CD4-positive, alpha-beta memory T cell (primary cell): ENCODE measurements at places on chromosomes 4 and X.

DNA sequence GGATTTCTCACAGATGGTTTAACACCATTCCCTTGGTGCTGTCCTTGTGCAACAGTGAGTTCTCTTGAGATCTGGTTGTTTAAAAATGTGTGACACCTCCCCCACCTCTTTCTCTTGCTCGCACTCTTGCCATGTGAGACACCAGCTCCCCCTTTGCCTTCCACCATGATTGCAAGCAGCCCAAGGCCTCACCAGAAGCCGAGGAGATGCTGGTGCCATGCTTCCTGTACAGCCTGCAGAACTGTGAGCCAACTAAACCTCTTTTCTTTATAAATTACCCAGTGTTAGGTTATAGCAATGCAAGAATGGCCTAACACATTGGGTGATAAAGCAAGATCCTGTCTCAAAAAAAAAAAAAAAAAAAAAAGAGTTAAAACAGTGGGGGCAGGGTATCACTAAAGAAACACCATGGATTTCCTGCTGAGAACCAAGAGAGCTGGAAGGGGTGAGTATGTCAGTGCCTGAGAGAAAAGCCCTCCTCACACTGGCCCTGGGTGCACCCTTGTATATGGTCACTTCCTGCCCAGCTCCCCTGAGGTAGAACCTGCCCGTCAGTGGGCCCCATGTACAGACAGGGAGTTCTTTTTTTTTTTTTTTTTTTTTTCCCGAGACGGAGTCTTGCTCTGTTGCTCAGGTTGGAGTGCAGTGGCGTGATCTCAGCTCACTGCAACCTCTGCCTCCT, 46.4 kb downstream of the APOO start:
- H3K36me3 ChIP-seq = no peaks in the 10 kb centered on the region
- H3K27ac ChIP-seq = no peak overlapping the region
- DNase-seq = no peak
- H3K4me1 ChIP-seq = no peaks in the 10 kb centered on the region
- no peak overlapping the region for H3K4me3 ChIP-seq

DNA sequence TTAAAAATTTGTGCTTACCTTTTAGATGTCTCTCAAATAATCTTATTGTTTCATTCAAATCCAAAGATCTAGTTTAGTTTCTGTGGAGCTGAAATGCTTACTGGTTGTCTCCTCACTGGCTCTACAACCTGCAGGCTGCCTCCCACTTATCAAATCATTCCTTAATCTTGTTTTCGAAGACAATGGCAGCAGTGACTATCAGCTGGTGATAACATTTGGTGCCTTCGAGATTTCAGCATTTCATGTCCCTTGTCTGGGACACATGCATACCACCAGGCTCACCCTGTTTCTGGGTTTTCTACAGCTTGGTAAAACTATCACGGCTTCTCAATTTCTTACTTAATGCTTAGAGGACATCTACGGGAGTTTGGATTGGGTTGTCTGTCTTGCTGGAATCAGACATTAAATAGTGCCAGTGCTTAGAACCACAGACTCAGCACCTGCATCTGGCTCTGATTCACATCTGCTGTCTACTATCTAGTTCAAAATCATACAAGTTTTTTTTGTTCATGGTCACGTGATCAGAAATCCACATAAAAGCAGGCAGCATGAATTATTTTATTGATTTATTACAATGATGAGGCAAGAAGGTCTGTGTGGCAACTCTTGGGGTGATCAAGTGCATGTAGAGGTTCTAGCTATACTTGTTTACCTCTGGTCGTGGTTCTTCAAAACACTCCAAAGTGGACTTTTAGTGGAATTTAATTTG, 32.0 kb upstream of the SMARCAD1 start:
- H3K4me3 ChIP-seq = no peak overlapping the region
- no peak for DNase-seq
- H3K36me3 ChIP-seq = no peaks in the 10 kb centered on the region
- H3K27me3 ChIP-seq = no peaks in the 10 kb centered on the region
- H3K27ac ChIP-seq = no peak overlapping the region

GRCh38 chr4:145182222-145182621, 1.8 kb upstream of the OTUD4 start:
- DNase-seq = no peak
- no peak overlapping the region for H3K27ac ChIP-seq
- H3K27me3 ChIP-seq = no peaks in the 10 kb centered on the region
- H3K36me3 ChIP-seq = no peaks in the 10 kb centered on the region
- peaks cover 25% of the 10 kb centered on the region for H3K4me1 ChIP-seq
- H3K4me3 ChIP-seq = no peak overlapping the region

DNA sequence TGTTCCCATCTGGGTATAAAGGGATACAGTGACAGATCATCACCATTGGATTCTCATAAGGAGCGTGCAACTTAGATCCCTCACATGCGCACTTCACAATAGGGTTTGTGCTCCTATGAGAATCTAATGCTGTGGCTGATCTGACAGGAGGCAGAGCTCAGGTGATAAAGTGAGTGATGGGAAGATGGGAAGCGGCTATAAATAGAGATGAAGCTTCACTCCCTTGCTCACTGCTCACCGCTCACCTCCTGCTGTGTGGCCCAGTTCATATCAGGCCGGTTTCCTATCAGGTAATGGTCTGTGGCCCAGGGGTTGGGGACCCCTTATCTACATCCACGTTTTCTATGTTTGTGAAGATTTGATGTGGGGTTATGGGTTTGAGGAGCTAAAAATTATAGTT, 43.7 kb downstream of the FAT4 start:
- H3K4me1 ChIP-seq = no peaks in the 10 kb centered on the region
- H3K36me3 ChIP-seq = no peaks in the 10 kb centered on the region
- H3K27me3 ChIP-seq = no peaks in the 10 kb centered on the region
- H3K4me3 ChIP-seq = no peak overlapping the region

DNA sequence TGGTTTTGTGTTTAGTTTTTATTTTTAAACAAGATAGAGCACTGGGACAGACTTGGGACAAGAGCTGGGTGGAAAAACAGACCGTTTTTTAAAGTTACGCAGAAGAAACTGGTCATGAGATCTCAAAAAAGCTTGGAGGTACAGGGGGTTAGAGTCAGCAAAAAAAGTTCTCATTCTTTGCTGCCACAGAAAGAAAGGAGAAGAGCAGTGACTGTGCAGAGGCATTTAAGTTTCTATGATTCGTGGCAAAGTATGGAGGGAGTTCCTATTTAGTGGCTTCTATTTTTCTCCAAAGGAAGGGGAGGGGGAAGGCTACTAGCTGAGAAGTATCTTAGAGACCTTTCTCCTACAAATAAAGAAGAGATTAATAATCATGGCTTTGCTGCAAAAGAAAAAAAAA, 68.3 kb downstream of the MANBA start:
- H3K36me3 ChIP-seq = peaks cover 10% of the 10 kb centered on the region
- H3K27me3 ChIP-seq = no peaks in the 10 kb centered on the region
- no peak overlapping the region for H3K4me3 ChIP-seq
- no peaks in the 10 kb centered on the region for H3K4me1 ChIP-seq
- DNase-seq = no peak

- no peaks in the 10 kb centered on the region for H3K27me3 ChIP-seq
- H3K27ac ChIP-seq = no peak overlapping the region
- no peaks in the 10 kb centered on the region for H3K4me1 ChIP-seq
These were observed 45.7 kb downstream of the SYTL5 start for GRCh38 chrX:38052096-38052495.

- no peaks in the 10 kb centered on the region for H3K27me3 ChIP-seq
- no peak for DNase-seq
- no peaks in the 10 kb centered on the region for H3K36me3 ChIP-seq
- no peak overlapping the region for H3K4me3 ChIP-seq
These were observed 56.6 kb downstream of the LARP7 start for GRCh38 chr4:112693507-112693906.

DNA sequence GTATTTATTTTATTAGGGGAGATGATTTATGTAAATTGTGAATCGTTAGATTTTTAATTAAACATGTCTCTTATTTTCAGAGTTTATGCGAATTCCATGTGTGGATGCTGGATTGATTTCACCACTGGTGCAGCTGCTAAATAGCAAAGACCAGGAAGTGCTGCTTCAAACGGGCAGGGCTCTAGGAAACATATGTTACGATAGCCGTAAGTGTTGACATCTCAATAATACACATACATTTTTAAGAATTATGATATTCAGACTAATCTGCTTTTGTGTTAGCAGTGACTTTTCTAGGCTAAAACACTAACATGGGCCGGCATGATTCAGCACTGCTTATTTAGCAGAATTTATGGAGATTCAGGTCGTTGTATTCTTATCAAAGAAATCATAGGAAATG, 91.2 kb downstream of the RAP1GDS1 start:
- no peak overlapping the region for H3K27ac ChIP-seq
- no peak overlapping the region for H3K4me3 ChIP-seq
- H3K27me3 ChIP-seq = no peaks in the 10 kb centered on the region
- no peaks in the 10 kb centered on the region for H3K36me3 ChIP-seq
- H3K4me1 ChIP-seq = no peaks in the 10 kb centered on the region

DNA sequence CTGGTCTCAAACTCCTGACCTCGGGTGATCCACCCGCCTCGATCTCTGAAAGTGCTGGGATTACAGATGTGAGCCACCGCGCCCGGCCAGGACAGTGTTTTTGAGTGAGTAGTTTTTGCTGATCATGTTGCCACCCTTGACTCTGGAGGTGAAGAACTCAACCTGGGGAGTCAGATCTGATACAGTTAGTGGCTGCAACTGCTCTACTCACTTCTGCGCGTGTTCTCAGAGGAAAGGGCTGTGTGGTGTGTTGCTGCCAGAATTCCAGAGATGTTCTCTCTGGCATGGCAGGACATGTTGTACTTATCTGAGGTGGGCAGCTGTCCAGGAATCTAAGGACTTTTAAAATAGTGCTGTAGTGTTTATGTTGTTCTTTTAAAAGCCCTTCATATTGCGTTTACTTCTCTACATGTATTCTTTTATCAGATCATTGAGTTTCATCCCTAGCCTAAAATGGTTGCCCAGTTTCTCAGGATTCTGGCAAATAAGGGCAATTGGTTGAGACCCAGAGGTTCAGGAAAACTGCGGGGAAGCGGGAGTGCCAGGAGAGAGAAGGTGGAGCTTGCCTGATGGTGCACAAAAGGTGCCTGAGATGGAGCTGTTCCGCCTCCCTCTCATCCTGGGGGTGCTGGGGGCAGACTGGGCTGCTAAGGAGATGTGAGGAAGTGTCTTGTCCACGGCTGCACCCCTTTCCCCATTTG, 97.7 kb downstream of the ARHGAP10 start:
- H3K4me3 ChIP-seq = no peak overlapping the region
- no peak for DNase-seq
- H3K27me3 ChIP-seq = no peaks in the 10 kb centered on the region
- H3K36me3 ChIP-seq = no peaks in the 10 kb centered on the region
- no peaks in the 10 kb centered on the region for H3K4me1 ChIP-seq
- no peak overlapping the region for H3K27ac ChIP-seq
